ENCODE measurements at places on chromosomes 3 and 15.

DNA sequence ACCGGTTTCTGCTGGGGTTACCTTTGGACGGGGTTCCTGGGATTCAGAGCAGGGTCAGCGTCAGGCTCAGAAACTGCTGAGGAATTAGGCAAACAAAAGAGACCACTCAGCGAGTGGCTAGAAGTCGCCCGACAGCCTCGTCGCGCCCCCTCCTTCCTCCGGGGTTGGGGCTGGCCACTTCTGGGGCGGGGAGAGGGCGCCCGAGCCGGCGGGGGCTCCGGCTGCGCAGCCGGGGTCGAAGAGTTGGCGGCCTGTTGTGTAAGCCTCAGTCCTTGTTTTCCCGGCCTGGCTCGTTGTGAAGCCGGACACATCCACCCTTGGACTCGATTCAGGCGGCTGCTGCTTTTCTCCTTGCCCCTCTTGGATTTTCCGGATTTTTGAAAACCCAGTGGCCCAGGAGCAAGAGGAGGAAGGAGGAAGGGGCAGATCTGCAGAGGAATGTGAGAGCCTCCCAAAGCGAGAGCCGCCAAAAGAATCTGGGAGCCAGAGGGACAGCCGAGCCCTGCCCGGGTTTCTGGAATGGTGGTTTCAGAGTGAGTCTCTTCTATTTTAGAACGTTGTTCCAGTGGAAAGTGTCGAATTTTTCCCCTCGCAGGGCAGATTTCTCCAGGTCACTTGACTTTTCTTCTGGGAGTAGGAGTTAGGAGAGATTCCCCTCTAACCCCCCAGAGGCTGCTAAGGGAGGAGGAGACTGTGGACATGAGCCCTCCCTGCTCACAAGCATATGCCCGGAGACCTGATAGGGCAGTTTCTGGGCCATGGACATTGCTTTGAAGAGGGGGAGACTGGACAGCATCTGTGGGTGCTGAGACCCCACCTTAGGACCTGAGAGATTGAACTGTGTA is 666 bp downstream of the SNX33 start:
- DNase-seq, result no peak

GRCh38 chr3:59566481-59566975 is 516.7 kb upstream of the CFAP20DC start:
- no peak for DNase-seq

GRCh38 chr3:161940621-161940965 is 444.0 kb downstream of the OTOL1 start:
- no peak for DNase-seq

GRCh38 chr3:52781741-52782140 is 4.3 kb downstream of the ITIH1 start:
- DNase-seq, result no peak

- peak; percentile 22 for DNase-seq
Observed at GRCh38 chr15:90300988-90301706, 35.7 kb downstream of the NGRN start.

- DNase-seq, result no peak
Observed at GRCh38 chr3:58387650-58388546, 45.7 kb downstream of the PDHB start.

DNA sequence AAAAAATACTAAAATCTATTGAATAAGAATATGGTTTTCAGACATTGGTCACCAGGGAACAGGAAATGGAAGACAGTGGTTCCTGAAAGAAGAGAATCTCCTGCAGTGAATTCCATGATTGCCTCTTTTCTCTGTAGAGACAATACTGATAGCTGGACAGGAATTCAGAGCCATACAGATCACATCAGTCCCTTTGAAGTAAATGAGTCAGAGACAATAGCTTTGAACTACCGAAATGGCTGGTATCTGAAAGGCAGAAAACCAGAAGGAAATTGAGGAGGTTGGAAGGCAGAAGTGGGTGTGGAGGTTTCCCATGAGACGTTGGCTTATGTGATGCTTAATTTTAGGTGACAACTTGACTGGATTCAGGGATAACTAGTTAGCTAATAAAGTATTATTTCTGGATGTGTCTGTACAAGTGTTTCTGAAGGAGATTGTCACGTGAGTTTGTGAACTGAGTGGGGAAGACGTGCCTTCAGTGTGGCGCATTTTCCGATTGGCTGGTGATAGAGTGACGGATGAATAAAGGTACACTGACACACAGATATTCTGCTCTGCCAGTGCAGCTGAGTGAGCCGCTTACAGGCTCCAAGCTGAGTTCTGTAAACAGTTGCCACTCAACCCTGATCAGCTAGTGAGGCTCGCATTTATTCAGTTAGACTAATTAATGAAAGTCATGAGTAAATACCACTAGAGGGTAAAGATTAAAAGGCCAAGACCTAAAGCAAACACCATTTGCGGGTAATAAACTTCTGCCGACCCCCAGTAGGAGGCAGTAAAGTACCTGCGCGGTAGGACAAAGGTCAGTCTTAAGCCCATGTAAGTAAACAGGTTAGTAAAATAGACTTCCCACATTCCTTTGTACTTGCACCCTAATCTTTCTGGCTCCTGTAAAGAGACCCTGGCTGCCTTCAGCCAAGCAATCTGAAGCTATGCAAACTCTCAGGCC is 1298.6 kb downstream of the SI start:
- DNase-seq, result no peak

DNA sequence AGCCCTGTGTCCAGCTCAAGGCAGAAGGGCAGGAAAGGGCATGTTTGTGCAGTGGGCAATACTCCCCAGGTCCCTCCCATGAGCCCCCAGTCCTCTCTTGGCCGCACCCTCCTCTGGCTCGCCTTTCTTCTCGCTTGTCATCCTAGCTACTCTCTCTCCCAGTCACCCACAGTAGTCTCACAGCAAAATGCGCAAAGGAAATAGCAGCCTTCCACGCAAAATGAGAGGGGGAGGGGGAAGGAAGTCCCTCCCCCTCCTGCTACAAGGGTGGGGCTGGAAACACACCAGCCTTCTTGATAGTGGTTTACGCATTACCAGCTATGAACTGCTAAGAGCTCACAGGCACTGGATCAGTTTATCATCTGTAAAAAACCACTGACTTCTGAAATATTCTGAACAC is 83.8 kb downstream of the GADL1 start:
- no peak for DNase-seq

- DNase-seq, result peak; percentile 28
Observed at GRCh38 chr3:32457971-32458471, 44.6 kb downstream of the CMTM6 start.

GRCh38 chr3:14536837-14537589 is 3.1 kb downstream of the GRIP2 start:
- no peak for DNase-seq

DNA sequence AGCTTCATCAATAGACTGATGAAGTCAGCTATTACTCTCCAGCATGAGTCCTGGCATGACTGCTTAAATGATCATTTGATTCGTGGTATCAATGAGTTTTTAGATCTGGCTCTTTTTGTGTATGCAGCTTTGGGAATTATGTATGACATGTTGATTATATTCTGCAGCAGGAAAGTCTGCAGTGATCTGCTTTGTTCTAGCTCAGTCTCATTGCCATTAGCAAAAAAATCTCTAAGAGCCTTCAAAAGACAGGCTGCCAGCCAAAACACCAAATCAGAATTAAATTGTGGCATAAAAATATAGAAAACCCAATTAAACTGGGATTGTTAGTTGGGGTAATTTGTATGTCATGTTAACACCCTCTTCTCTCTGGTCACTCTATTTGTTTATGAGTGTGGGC is 1021.0 kb upstream of the SEMA6D start:
- DNase-seq, result no peak

GRCh38 chr3:50405249-50405648 is 45.9 kb upstream of the TMEM115 start:
- no peak for DNase-seq

- DNase-seq, result no peak
Observed at GRCh38 chr15:37819191-37819590, 115.2 kb upstream of the TMCO5A start.

- no peak for DNase-seq
Observed at GRCh38 chr15:49621887-49622286, 1.0 kb downstream of the DTWD1 start.

GRCh38 chr15:74037171-74038117 is 42.9 kb downstream of the PML start:
- no peak for DNase-seq

DNA sequence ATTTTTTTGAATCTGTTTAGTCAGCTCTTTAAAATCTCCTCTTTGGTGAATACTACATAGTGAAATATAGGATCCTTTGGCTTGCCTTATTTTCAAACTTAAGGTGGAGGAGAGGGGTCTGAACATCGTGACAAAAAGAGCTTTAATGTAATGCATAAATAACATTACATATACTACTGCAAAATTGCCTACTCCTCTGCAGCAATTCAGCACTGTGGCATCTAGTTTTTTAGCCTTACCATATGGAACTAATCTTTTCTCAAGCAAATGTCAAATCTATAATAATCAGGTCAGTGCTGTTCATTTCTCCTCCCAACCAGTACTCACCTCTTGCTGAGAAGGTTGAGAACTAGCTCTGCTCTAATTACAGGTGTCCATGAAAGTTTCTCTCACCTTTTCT is 394.0 kb upstream of the CDIN1 start:
- DNase-seq, result no peak

DNA sequence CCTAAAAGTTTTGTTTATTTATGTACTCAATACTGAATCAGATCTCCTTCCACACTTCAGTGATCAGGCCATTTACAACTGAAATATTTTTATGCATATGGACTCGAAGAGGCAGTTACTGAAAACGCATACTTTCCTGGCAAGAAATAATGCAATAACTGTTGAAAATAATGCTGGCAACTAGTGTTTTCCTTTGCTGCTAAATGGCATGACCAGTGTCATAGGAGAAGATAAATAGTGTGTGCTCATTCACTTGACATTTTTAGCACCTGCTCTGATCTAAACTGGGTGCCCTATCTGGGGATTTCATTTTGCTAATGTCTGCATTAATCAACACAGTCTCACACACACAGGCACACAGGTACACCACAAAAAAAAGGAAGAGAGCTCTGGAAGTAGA is 695.2 kb downstream of the TUSC7 start:
- DNase-seq, result no peak

GRCh38 chr15:83066734-83067637 is at the start of gene BTBD1:
Gene BTBD1, minus strand, starts transcription at chr15:83067252. Its CDS starts 101 bp downstream, at chr15:83067151.
- peak; percentile 87 for DNase-seq

DNA sequence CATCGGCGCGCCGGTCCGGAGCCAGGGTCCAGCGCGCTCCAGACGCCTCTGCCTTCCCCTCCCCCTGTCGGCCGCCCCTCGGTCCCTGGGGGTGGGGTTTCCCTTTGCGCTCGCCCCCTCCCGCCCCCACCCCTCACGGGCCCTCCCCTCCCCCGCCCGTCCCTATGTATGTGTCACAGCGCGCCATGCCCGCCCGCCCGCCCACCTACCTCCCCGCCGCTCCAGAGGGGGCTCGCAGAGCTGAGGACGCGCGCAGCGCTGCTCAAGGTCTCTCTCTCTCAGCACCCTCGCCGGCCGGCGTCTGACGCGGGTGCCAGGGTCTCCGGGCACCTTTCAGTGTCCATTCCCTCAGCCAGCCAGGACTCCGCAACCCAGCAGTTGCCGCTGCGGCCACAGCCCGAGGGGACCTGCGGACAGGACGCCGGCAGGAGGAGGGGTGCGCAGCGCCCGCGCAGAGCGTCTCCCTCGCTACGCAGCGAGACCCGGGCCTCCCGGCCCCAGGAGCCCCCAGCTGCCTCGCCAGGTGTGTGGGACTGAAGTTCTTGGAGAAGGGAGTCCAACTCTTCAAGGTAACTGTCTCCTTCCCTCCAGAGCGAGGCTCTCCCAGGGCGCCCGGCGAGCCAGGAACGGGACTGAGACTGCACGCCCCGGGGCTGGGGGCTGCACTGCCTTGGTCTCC is at the start of gene ACAN:
TSS of gene ACAN (plus strand) at position 196 of the 679 bp plus-strand sequence. CDS start 32,771 bp downstream, outside the sequence.
- DNase-seq, result no peak

DNA sequence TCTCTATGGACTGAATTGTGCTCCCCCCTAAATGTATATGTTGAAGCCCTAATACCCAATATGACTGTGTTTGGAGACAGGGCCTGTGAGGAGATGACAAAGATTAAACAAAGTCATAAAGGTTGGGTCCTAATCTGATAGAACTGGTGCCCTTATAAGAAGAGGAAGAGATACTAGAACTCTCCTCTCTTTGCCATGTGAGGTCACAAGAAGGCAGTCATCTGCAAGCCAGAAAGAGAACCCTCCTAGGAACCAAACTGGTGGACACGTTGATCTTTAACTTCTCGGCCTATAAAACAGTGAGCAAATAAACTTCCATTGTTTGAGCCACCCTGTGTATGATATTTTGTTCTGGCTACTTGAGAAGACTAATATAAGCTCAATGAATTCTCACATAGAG is 31.6 kb upstream of the ENTPD3 start:
- DNase-seq, result no peak

DNA sequence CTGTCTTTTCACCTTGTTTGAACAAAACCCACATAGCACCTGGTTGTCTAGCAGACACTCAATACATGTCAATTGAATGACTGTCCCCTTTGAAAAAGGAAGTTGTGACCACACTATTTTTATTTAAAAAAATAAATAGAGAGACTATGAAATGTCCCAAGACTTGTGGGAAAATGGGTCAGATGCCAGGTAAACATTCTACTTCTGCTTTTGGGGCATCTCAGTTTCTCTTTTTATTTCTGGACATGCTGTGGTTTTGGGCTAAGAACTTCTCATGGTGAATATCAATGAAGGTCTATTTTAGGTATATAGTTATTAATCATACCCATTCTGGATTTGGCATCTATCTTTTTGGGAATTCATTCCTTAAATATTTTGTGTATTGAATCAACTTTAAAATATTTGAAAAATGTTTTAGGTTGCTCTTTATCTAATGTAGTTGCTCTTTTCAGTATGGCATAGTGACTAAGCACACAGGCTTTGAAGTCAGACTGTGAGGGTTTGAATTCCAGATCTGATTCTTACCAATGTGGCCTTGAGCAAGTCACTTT is 4.4 kb downstream of the TMEM45A start:
- DNase-seq, result no peak

- DNase-seq, result no peak
Observed at GRCh38 chr3:78690766-78691165, 1077.0 kb downstream of the ROBO1 start.

GRCh38 chr15:75352186-75353080 is 5.6 kb downstream of the NEIL1 start:
- DNase-seq, result no peak

- DNase-seq, result no peak
Observed at GRCh38 chr3:83438188-83438587, 1520.6 kb upstream of the CADM2 start.

DNA sequence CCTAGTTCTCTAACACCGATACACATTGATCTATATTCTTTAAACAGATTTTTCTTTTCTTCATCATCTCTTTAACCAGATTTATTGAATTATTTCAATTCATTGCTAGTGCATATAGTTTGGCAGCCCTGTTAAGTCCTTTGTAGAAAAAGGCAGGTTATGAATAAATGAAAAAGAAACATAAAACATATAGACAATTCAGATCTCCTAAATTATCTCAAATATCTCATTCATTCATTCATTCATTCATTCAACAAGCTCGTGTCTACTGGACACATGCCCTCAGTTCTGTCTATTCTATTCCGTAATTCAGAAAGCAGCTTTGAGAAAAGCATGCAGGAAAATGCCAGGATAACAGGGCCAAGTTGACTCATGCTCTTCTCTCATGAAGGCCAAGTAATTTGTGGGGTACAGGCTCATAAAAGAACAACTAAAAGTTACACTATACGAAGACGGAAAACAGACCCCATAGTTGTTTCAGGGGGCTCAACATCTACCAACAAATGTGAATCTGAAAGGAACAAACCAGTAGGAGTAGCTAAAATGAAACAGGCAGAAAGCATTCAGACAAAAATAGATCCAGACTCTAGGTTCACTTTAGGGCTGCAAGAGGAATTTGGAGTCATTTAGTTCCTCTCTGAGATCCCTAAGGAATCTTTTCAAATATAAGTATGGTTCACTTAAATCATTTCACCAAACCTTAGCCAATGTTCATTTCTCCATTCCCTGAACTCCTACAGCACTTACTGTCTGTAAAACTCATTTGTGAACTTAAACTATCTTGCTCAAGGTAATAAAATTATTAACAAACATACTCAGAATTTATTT is 7.5 kb downstream of the ZNF148 start:
- DNase-seq, result no peak
